Cortex of kidney (tissue), 1 donor: ENCODE measurements at places on chromosomes 1 and 21.

GRCh38 chr1:86548839-86549238, 2.0 kb downstream of the CLCA4 start:
- DNase-seq, result no peak

GRCh38 chr1:108646648-108647269, 14.1 kb downstream of the HENMT1 start:
- DNase-seq, result no peak

GRCh38 chr21:35711213-35711612, 349.1 kb downstream of the SETD4 start:
- no peak for DNase-seq

- DNase-seq, result no peak
Measured at GRCh38 chr1:38962560-38962959, 20.9 kb upstream of the RHBDL2 start.

DNA sequence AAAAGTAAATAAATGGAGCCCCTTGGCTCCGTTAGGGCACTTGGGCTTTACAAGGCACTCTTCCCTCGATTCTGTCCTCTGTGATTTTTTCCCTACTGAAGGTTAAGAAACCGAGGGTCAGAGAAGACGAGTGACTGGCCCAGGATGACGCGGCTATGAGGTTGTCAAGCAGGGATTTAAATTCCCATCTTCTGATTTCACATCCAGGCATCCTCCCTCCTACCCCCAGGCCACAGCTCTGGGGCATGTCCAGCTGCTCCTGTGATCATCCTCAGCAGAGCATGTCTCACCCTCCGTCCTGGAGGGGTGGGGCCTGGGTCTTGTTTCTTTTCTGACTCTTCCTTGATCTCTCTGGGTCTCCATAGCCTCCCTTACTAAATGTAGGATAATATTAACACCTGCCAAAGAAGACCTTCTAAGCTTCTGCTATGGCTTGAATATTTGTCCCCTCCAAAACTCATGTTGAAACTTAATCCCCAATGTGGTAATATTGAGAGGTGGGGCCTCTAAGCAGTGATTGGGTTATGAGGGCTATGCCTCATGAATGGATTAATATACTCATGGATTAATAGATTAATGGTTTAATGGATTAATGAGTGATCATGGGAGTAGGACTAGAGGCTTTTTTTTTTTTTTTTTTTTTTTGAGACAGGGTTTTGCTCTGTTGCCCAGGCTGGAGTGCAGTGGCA, 4.6 kb downstream of the CRYBG2 start:
- no peak for DNase-seq

DNA sequence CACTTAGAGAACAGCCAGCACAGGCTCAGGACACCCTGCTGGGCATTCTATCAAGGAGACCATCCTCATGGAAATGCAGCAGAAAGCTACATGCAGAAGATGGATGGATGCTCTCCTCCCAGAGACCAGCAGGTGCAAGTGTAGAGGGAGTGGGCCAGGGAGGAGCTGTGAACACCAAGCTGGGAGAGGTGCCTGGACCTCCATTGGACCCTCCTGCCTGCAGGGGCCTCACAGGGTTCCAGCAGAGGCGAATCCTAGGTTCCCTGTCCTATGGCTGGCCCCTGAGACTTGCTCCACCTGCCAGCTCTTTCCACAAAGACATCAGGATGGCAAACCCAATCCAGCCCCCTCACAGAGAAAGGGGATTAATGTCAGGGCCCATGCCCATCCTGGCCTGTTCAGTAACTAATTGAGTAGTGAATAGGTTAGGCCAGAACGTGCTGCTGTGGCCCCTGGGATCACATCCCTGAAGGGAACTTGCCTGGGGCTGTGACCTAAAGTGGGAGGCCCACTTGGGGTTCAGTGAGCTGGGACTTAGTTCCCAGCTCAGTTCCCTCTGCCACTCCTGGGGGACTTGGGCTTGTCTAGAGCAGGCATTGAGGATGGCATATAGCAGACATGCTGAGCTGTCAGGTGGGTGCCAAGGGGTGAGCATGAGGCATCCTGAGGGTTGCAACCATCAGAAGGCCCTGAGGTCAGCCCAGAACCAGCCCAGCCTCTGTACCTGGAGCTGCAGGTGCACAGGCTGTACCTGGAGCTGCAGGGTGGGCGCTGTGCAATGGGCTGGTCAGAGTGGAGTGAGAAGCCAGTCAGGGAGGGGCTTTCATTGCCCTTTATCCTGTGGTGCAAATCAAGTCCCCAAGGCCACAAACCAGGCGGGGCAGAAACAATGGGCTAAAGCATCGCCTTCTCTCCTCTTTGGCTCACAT, 22.9 kb upstream of the ZNF678 start:
- DNase-seq, result no peak

GRCh38 chr1:151011154-151011850, 3.1 kb downstream of the PRUNE1 start:
- DNase-seq, result no peak
